Hepatocyte (in vitro differentiated cells): ENCODE measurements at places on chromosomes 16 and 17.

- DNase-seq: no peak
Observed at GRCh38 chr16:24234737-24235136, 21.4 kb upstream of the CACNG3 start.

DNA sequence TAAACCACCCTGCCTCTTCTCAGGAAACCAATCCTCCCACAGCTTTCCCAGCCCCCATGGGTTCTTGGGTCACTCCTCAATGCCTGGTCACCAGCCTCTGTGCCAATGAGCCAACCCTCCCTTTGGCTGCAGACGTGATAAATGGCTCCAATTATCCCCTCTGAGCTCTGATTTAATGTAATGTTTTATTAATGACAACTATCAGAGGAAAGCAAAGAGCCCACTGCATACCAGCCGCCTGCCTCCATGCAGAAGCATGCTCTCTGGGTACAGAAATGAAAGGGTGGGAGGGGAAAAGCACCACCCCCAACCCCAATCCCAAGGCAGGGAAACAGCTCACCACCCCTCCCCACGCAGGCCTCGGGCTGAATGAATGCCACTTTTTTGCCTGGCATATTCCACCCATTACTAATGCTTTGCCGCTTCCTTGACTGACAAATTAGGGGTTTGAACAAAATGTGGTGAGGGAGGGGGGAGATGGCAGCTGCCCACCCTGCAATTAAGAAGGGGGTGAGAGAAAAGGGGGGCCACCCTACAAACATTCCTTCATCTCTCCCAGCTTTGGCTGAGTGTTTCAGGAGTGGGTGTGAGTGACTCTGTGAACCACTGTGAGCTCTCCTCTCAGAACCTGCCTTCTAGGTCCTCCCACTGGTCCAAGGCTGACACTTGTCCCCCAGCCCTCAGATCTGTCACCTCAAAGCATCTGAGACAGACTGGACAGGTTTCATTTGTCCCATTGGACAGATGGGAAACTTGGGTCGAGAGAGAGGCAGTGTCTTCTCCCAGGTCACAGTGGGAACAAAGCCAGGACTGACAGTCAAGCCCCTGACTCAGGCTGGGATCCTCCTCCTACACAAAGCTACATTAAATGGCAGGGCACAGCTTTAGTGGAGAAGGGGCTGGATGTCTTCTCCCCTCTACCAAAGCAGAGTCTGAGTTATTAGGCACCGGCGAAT, 161.5 kb downstream of the TMEM132E start:
- no peak for DNase-seq

- DNase-seq: no peak
Observed at GRCh38 chr17:4987767-4988567, 492 bp upstream of the CAMTA2 start.

DNA sequence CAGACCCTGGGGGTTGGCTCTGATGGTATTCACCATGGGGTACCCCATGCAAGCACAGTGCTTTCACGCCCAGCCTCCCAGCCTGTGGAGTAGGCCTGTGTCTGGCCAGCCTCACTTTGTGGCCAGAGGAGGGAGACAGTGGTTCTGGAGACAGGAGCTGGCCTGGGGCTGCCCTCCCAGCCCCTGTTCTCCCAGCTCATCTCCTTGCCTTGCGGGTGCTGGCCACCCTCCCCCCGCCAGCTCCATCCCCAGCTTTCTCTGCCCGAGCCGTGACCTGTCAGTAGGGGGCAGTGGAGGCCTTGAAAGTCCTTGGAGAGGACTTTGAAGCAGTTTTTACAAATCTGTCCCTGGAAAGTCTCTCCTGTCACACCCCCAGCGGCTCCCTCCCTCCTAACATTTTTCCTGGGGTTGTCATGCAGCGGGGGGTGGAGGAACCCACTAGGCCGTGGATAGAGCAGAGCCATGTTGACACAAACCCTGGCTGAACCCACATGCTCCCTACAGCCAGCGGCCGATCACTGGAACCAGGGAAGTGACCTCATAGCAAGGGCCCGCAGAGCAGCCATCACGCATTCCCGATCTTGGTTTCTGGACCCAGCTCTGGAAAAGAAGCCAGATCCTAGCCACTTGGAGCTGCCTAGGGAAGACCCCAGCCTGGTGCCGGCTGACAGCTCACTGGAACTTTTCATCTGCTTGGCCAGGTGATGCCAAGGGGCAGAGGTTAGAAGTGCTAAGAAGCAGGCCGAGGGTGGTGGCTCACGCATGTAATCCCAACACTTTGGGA, 289.4 kb downstream of the SEC14L1 start:
- peak; percentile 95 for DNase-seq

GRCh38 chr17:12512694-12513355, 152.9 kb upstream of the MYOCD start:
- no peak for DNase-seq

DNA sequence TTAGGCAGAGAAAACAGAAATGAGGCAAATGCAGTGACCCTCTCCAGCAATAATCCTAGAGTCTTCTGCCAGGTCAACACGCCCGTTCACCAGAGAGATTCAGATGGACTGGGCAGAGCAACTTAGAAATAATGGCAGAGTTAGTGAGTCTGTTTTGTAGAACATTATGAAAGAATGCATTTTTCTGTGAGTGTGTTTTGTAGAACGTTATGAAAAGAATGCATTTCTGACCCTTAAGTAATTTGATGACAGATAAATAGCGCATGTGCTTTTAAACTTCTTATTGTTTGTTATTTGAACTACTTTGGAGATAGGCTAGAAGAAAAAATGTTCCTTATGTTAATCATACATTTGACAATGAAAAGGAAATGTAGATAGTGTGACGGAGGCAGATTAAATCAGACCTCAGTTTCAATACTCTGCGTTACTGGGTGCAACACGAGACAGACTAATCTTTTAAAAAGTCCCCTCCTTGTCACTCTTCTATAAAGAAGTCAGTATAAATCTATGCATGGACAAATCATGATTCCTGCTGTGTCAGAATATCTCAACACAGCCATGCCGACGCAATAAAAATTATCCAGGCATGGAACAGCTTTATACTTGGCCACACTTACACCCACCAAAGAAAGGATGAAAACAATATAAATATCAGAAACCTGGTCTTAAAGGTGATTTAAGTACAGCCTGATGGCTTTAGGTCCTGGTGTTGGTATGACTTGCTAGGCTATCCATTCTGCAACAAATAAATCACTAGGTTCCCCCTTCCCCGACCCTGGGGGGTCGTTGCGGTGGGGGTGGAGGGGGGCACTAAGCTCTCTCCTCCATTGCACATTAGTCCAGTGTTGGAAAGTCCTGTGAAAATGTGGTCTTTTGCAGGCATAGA, 47.8 kb downstream of the MARCHF10 start:
- DNase-seq: no peak

GRCh38 chr16:17311333-17312093, 159.2 kb downstream of the XYLT1 start:
- DNase-seq: no peak
